ENCODE measurements at places on chromosomes 5 and 9.
A peak's percentile ranks its signal among the peaks of the same experiment; 100 is the strongest.

DNA sequence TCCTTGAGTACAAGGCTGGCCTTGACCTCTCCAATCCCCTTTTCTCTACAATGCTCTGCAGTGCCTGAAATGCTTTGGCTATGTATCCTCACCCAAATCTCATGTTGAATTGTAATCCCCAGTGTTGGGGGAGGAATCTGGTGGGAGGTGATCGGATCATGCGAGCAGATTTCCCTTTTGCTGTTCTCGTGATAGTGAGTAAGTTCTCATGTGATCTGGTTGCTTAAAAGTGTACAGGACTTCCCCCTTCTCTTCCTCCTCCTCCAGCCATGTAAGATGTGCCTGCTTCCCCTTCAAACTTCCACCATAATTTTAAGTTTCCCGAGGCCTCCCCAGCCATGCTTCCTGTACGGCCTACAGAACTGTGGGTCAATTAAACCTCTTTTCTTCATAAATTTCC, 28.5 kb upstream of the AKNA start:
- no peak for DNase-seq

- peak; percentile 5 for DNase-seq
Measured at GRCh38 chr5:110544603-110545002, 181.9 kb downstream of the TMEM232 start.

DNA sequence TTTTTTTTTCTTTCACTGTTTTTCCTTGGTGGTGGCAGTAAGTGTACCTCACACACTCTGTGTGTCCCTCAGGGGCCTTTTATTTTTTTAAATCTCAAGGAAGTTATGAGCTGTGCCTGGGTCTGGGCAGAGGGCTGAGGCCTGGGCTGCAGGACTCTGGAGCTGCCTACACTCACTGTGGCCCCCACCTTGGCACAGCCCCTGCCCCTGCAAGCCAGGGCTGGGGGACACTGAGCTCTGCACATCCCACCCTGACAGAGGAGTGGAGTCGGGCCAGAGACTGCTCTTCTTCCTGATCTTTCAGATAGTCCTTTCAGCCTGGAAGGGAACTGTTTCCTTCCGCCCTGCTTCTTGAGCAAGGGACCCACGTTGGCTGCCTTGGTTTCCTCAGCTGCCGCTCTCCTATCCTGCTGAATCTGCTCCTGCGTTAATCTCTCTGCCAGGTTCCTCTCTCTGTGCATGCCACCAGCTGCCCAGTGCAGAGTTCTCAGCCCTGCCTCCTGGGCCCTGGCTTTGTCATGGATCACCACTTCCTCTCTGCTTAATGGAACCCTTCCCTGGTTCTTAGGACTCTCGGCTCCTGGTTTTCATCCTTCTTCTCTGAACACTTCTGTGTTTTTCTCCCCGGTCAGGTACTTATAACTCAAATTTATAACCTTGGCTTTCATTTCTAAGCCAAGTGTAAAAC, 502.3 kb downstream of the DIRAS2 start:
- DNase-seq, result no peak

DNA sequence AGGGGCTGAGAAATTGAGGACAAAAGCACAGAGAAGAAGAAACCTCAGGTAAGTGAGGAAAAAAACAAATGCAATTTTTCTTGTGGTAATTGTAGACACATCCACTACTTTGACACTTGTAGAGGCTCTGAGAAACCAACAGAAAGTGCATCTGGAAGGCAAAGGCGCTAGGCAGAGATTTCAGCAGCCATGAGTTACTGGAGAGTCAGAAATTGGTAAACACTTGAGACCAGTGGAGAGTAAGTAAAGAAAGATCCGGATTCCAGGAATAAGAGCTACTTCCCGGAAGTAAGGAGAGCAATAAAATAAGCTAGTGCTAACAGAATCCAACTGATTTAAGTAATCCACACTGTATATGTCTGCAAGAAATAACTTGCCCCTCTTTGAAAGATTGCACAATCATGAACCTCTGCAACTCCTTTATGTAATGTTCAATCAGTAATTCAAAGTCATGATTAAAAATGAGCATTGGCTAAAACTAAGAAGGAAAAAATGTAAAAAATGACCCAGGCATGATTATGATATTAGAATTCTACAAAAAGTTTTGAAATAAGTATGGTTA, 382.1 kb downstream of the CDH18 start:
- no peak for DNase-seq

DNA sequence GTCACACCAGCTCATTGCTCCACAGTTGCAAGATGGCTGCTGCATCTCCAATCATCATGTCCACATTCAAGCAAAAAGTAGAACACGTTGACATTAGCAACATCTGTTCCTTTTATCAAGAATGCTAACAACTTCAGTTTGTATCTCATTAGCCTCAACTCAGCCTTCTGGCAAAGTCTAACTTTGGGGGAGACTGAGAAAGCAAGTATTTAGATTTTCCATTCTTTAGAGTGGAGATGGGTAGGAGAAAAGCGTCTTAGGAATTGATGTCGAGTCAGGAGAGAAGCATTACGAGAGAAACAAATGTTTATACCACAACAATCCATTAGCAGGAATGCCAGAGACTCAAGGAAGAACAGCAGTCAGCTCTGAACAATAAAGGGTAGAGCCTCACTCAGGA, 446.3 kb downstream of the ENC1 start:
- no peak for DNase-seq

- DNase-seq, result no peak
Measured at GRCh38 chr5:121006217-121006616, 542.1 kb downstream of the PRR16 start.

Data from GM03348 (cell line).